ENCODE measurements at places on chromosomes 2 and 18. TPM values are rescaled to one million over a fixed set of nuclear protein-coding genes. Genes with fewer than 3 reads are reported as not detected.

DNA sequence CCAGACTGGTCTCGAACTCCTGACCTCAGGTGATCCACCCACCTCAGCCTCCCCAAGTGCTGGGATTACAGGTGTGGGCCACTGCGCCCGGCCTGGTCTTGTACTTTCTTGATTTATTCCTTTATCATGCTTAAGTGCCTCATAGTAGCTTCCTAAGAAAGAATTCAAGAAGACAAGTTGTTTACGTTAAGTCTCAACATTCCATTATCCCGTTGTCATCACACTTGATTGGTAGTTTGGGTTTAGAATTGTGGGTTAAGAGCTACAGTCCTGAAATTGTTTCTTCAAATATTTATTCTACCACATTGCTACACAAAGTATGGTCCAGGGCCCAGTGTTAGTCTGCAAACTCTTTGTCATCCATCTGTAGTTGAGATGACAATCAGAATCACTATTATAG, 194.0 kb downstream of the VWC2L start:
- no peak for DNase-seq

DNA sequence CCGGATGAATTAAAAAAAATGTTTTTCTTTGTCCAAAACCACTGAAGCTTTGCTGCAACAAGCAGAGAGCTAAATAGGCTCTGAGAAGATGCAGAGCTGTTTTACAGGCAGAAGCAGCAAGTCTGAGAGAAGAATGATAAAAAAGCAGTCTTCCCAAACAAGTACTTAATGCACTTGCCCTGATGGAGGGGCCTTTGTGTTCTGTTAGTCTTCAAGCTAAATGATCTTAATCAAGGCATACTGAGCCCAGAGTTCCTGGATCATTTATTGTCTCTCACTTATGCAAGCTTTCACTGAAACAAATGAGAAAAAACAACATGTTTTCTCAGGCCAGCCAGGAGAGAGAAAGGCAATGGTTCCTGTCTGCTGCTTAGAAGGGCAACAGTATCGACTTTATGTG, 152.5 kb downstream of the CLIP4 start:
- no peak for DNase-seq

DNA sequence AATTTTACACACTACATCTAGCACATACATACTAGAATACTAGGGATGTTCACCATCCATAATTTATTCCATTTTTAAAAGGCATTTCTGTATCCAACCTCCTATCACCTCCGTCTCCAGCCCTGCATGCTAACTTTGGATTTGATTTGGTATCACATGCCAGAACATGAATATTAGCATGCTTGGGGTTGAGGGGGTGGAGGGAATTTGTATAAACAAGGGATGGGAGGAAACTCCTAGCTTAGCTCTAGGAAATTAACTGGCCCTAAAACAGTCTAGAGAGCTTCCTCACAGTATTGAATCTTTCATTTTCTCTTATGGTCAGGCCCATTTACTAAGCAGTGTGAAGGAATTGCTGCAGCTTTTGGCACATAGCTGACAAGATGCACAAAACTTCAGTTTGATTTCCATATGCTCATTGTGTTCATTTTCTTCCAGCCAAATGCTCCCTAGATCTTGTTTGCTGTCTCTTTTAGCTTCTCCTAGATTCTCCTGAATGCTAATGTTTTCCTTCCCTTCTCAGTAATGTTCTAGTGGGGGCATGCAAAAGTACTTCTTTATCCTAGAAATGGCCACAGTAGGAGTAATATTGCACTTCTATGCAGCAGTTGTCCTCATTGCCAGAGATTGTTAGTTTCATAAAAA, 135.2 kb downstream of the VWC2L start:
- DNase-seq: no peak

GRCh38 chr18:7459851-7460770, 107.0 kb upstream of the PTPRM start:
- no peak for DNase-seq

- no peak for DNase-seq
Measured at GRCh38 chr2:239802185-239802649, 222.9 kb downstream of the NDUFA10 start.

GRCh38 chr2:169143998-169144397, 74.6 kb downstream of the DHRS9 start:
- DNase-seq: no peak

GRCh38 chr2:15942711-15943345, 2.5 kb downstream of the MYCN start:
- DNase-seq: no peak

GRCh38 chr18:1994471-1994870, 576.8 kb downstream of the METTL4 start:
- no peak for DNase-seq

GRCh38 chr18:56702946-56703345, 51.8 kb downstream of the WDR7 start:
- no peak for DNase-seq

GRCh38 chr2:241879326-241879725, 9.8 kb downstream of the RTP5 start:
- no peak for DNase-seq

DNA sequence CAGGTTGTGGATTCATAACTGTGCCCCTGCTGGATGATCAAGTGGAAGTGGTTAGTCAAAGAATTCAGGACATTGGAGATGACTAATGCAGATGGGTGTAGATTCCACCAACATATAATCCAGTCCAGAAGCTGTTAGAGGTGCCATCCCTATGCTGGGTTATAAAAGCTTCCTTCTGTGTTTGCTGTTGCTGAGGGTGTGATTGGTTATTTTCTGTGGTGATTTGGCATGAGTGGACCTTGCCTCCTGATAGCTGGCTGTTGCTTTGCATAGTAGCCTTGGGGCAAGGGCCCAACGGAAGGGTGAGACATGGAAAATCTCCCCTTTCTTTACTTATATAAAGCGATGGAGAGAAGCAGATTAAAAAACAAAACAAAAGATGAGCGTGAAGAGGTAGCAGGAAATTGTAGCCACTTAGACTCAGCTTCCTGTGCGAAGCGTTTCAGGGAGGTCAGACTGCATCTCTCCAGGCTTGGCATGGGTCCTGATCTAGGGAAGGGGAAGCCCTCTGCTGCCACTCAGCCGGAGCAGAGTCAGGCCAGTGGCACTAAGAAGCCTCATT, 190.4 kb downstream of the FMNL2 start:
- no peak for DNase-seq

GRCh38 chr2:160460333-160460731, 33.3 kb downstream of the RBMS1 start:
- DNase-seq: no peak

OTOS gene
- not detected for total RNA-seq

CTLA4 gene
- not detected for total RNA-seq

UGT1A7 gene
- total RNA-seq: 0.12 TPM

ALK gene
- not detected for total RNA-seq

ALLC gene
- total RNA-seq: not detected

TDRD15 gene
- total RNA-seq: 0.10 TPM

NEURL3 gene
- not detected for total RNA-seq

PLGLB2 gene
- total RNA-seq: 6.5 TPM

HADHB gene
- total RNA-seq: 89.1 TPM

UGT1A3 gene
- total RNA-seq: not detected

CLASP1 gene
- 57.9 TPM for total RNA-seq

FOSL2 gene
- total RNA-seq: 163 TPM

Data from chondrocyte (in vitro differentiated cells).